ENCODE measurements at places on chromosomes 1 and 21.

DNA sequence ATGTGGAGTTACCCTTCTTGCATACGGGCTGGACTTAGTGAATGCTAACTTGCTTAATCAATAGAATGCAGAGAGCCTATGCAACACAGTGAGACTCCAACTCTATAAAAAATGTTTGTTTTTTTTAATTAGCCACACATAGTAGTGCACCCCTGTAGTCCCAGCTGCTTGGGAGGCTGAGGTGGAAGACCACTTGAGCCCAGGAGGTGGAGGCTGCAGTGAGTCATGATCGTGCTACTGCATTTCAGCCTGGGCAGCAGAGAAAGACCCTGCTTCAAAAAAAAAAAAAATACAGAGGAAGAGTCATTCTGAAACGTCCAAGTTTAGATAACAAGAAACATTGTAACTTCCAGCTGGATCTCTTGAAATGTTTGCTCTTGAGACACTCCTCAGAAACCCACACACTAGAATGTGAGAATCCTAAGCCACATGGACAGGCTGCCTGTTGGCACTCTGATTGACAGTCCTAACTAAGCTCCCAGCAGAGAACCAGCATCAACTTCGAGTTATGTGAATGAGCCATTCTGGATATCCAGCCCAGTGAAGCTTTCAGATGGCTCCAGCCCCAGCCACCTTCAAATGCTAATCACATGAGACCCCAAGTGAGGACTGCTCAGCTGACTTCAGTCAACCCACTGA is 20.0 kb upstream of the CAP1 start:
- DNase-seq: no peak

- DNase-seq: no peak
Measured at GRCh38 chr1:116945996-116946395, 36.3 kb downstream of the PTGFRN start.

DNA sequence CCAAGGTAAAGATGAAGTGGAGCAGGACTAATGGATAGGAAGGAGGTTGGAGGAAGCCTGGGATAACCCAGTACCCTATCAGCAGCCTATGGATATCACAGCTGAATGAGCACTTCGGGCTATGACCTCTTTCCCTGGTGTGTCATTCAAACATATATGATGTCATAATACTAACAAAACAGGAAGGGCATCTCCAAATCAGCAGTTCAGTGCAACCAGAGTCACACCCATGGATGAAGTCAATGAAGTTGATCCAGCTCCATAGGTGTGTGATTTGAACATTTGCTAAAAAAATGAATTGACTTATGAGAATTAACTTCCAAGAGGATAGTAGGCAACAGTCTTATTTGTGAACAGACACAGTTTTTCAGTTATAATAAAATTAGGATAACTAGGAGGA is 1.7 kb upstream of the C1orf116 start:
- no peak for DNase-seq

DNA sequence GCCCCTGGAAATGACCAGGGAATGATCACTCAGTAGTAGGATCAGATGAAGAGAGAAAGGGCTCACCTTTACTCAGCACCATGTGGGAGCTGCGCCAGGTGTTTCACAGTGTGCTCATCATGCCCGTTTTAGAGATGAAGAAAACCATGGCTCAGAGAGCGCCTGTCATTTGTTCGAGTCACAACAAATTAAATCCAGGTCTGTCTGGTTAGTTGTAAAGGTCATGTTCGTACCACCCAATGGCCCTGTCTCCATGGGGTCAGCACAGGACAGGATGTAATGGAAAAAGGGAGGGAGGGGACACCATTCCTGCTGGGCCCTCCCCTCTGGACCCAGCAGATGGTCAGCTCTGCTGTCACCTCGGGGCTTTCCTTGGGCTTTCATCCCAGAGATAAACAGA is 15.2 kb downstream of the KIRREL1 start:
- DNase-seq: no peak

DNA sequence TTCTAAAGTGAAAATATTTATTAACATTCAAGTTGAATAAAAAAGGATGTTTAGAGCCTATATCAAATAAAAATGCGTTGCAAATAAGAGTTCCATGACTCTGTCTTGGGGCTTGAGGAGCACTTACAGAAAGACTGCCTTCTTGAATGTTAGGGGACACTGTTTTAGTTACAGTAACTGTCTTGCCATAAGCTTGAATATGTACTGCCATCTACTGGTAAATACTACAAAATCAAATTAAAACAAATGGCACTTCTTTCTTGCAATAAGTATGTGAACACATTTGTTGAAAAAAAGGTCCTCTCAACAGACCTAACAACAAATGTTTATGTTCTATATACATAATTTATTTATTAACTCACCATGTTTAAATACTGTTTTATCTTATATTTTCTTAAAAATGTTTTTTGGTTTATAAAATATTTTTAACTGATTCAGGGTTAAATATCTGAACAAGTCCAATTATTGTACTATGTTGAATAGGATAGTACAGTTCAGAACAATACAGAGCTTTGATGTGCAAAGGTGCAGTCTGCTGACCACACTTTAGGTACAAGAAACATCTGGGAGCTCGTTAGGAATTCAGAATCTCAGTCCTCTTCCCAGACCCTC is 199.5 kb downstream of the LRRIQ3 start:
- no peak for DNase-seq

DNA sequence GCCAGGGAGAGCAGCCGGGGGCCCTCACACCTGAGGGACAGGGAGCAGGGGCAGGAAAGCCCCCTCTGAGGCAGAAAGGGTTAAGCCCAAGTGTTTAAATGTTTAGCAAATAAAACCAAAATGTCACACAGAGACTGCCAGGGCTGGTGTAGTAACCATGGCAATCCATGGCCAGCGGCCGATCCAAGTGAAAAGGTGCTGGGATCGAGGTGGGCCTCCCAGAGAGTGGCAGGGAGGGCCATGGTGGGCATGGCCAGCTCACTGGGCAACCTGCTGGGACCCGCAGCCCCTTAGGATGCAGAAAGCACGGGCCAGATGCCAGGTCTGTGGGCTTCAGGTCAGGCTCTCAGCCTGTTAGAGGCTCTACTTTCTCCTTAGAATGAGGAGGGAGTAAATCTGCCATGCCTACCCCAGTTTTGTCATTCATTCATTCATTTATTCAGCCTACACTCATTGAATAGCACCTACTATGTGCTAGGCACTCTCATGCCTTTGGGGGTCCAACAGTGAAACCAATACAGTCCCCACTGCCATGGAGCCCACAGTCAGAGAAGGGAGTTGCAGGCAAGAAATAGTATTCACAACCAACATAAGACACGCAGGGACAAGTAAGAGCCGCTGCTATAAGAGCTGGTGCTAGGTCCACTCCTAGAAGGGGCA is 56.1 kb downstream of the KCNN3 start:
- DNase-seq: no peak

DNA sequence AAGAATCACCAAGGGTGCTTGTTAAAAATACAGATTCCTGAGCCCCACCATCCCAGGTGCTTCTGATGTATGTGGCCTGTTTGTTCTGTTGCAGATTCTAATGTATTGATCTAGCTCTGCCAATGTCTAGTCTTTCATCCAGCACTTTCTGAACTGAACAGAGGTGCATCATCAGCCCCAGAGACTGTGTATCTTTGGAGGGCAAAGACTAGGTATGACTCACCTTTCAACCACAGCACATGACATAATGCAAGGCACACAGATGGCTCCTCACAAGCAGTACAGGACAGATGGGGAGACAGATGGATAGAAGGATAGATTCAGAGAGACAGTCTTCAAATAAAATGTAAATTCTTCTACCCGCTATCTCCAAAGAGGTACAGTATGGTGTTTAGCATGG is 32.3 kb downstream of the CD58 start:
- DNase-seq: peak; percentile 49

GRCh38 chr1:244834543-244835275 is 749 bp upstream of the COX20 start:
- peak; percentile 93 for DNase-seq

DNA sequence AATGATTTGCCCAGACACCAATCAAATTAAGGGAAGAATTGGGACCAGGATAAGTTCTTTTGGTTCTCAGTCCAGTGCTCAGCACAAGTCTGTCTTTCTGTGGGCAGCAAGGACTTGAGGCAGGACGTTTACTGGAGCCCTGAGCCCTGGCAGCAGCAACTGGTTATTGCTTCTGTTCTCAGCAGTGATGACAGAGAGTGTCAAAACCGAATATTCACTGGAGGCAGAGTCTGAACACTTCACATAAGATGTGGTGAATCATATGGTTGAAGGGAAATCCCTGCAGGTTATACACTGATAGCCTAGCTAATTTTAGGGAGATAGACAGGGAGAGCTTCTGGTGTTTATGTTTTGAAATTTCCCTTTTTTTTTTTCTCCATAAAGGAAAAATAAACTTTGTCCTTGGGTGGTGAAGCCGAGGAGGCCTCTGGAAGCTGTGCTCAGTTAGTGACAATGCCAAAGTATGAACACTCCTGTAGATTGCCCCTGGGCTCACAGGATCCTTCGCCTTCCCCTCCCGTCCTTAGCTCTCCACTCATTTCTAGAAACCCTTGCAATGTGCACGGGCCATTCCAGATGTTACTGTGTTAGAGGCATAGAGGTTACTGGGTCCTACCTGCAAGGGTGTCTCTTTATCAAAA is 26.3 kb upstream of the TSPAN2 start:
- no peak for DNase-seq

- no peak for DNase-seq
Measured at GRCh38 chr1:75671708-75672107, 52.8 kb upstream of the ACADM start.

DNA sequence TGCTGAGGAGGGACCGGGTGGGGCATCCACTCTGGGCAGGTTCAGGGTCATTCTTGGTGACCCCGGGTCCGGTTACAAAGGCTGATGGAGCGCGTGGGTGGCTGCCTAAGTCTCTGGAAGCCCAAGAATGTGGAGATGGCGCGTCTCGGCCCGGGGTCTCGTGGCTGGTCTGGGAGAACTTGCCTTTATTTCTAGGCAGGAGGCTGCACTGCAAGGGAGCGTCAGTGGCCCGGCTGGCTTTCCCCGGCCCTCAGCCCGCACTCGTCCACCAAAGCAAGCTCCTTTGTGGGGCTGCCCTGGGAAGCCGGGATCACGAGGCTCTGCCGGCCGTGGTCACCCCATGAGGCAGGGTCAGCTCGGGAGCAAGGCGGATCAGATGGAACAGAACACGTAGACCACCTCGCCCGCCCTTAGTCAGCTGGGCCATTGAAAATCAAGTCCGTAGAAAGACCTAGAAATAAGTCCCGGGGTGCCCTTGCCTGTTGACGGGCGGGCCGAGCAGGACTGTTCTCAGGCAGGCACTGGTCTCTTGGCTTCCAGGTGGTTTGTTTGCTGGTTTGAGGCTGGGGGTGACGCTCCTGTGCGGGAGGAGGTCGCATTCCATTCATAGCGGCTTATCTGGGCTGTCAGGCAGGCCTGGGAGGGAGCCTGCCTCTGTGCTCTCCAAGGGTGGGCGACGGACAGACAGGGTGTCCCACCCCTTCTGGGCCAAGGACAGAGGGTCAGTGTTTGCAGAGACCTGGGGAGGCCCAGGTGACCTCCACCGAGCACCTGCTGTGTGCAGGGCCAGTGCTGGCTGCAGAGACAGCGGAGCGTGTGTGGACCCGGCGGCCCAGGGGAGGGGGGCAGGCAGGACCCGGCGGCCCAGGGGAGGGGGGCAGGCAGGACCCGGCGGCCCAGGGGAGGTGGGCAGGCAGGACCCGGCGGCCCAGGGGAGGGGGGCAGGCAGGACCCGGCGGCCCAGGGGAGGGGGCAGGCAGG is 25.8 kb downstream of the COL18A1 start:
- DNase-seq: no peak

- DNase-seq: no peak
Measured at GRCh38 chr21:28196981-28197380, 795.7 kb downstream of the LTN1 start.

DNA sequence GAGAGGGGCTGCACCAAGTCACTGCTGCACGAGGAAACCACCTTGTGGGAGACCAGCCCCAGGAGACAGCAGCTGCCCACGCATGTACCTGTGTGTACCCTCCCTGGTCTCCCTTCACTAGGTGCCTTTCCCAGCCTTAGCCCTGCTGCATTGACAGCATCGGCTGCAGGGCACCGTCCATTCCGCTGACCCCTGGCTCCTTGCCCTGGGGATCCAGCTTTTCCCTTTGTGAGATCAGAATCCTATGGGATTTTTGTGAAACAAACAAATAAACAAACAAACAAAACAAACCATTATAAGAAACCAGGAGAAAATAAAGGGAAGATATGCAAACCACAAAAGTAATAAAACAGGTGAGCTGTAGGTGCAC is 2.1 kb downstream of the STUM start:
- no peak for DNase-seq

DNA sequence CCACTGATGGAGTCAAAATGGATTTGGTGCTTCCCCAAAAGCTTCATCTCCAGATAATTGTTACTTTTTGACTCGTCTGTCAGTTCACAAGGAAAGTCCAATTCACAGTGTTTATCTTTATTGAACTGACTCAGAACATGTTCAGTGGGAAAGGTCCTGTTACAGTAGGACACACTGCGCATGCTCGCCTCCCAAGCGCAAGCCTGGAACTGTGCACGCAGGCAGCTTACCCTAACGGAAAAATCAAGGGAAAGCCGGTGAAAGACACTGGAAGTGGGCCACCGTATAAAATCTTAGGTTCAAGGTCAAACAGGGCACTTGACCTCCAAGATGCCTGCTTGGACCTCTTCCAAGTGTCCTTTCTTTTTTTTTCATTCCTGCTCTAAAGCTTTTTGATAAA is 174.6 kb downstream of the USP25 start:
- DNase-seq: no peak

DNA sequence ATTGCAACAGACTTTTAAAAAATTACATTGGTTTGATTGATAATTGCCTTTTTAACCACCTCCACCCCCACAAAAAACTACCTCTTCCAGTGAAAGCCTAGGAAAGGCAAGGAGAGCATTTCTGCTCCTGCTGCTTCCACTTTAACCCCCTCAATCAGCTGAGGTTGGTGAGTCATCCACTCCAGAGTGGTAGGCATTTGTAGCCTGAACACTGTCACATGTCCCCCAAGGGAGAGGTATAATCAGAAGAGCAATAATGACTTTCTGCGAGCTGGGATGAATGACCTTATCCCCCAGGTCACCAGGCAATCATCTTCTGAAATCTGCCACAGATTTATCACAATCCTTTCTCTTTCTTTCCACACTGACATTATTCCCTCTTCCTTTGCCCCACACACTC is 126.6 kb upstream of the CAMK1G start:
- DNase-seq: no peak

DNA sequence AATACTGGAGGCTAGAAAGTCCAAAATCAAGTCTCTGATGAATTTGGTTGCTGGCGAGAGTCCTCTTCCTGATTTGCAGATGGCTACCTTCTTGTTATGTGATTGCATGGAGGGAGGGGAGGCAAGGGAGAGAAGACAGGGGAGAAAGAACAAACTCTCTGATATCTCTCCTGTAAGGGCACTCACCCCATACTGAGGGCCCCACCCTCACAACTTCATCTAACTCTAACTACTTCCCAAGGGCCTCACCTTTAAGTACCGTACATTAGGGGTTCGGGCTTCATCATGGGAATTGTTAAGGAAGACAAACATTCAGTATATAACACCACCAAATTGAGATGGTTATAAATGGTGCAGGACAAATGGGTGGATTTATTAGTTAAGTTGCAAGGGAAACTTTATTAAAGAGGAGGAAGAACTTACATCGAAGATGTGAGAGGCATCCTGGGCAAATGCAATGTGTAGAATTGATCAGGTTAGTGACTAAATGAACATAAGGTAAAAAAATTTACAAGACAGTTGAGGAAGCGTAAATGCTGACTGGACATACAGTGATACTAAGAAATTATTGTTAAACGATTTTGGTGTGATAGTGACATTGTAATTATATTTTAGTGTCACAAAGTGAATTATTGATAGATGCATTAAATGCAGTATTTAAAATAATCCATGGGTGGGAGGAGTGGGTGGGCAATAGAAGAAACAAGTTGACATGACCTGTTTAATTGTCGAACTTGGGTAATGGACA is 10.6 kb downstream of the OR2B11 start:
- no peak for DNase-seq

Data from stimulated activated CD4-positive, alpha-beta T cell treated with anti-CD3 and anti-CD28 coated beads, Interleukin-15, amount 100 ng/mL, for 24 hours (primary cell).